Glutamatergic neuron (in vitro differentiated cells): ENCODE measurements at places on chromosomes 7 and 10.

DNA sequence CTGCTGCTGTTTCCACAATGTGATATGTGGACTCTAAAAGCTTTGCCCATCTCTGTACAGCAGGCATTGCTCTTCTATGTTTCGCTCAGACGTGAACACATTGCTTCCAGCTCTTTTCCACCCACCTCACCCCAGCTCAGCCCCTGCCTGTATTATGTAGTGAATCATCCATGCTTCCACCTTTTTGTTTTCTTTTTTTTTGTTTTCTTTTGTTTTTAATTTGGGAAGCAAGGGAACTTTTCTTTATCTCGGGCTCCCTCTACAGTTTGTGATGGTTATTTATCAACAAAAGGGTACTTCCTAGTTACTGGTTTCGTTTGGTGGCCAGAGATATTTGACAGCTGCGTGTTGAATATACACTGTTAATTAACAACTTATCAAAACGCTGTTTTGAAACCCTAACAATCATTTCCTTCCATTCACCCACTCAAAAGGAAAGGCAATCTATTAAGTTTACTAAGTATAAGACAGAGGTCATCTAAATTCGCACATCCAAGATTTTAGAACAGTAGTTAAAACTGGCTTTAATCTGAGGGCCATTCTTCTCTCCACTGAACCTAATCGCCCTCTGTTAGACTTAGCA is 127.9 kb upstream of the STK17A start:
- no peak for DNase-seq

- no peak for DNase-seq
These were observed 533.7 kb upstream of the IGFBP3 start for GRCh38 chr7:46454816-46455215.

DNA sequence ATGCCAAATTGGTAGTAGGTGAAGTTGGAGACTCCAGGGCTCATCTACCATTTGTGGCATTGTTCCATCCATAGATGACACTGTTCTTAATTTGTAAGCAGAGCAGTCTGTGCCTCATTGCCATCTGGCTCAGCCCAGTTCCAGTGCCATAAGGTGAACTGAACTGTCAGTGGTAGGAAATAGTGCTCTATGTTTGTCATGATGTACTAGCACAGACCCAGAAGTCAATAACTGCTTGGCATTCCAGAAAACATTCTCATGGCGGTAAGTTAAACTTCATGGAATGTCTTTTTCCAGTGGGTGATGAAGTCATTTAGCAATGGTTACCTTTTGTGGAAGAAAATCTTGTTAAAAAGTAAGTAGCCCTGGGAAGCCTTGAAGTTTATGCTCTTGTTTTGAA is 302.7 kb downstream of the SUGCT start:
- DNase-seq: no peak

DNA sequence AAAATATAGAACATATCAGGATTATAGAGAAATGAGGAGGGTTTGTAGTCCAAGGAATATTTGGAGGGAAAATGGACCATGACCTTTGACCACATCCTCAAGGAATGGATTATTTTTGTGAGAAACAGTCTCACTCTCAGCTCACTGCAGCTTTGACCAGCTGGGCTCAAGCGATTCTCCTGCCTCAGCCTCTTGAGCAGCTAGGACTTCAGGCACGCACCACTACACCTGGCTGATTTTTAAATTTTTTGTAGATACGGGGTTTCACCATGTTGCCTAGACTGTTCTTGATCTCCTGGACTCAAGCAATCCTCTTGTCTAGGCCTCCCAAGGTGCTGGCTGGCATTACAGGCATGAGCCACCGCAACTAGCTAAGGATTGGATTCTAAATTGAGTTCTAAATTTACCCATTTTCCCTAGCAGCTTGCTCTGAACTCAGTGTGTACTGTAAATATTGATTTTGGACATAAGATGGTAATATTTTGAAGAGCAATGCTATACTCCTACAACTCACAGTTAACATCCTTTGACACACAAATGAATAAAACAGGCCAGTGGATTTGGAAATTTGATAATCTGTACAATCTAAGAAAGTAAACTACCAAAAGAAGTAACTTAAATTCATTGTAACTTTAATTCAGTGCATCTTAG is 73.8 kb downstream of the TET1 start:
- no peak for DNase-seq

DNA sequence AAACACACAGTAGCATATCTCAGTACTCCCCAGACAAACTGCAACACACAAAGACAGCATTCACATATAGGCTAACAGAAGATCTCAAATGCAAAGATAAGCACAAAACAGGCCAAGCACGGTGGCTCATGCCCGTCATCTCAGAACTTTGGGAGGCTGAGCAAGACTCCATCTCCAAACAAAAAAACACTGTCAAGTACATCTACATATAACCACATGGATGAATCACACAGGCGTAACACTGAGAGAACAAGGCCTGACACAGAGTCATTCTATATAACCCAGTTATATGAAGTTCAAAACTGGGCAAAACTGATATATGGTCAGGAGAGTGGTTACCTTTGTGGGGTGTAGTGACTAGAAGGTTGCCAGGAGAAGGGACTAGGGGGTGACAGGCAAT is 506.4 kb downstream of the KCNMA1 start:
- DNase-seq: no peak

GRCh38 chr7:211033-211714 is 18.8 kb downstream of the FAM20C start:
- no peak for DNase-seq

- no peak for DNase-seq
These were observed 37.2 kb downstream of the ANKIB1 start for GRCh38 chr7:92282930-92283329.

DNA sequence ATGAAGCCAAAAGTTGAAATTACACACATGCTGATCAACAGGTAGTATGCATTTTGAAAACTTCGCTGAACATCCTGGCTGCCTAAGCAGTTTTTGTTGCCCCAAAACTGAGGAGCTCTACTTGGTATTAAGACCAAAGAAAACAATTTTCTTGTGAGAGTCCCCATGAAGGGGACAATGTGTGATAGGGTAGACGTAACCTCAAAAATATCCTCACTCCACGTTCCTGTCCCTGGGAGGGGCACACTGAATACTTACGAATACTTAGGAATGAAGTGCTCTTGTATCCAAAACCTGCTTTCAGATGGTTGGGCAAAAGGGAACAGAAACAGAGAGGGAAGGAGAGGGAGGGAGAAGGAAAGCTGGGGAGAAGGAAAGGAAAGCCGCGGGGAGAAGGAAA is 24.7 kb downstream of the CCDC6 start:
- DNase-seq: no peak

- no peak for DNase-seq
These were observed 134.9 kb downstream of the BICC1 start for GRCh38 chr10:58647376-58648112.

- DNase-seq: no peak
These were observed 171.1 kb upstream of the GRB10 start for GRCh38 chr7:50953820-50954219.

DNA sequence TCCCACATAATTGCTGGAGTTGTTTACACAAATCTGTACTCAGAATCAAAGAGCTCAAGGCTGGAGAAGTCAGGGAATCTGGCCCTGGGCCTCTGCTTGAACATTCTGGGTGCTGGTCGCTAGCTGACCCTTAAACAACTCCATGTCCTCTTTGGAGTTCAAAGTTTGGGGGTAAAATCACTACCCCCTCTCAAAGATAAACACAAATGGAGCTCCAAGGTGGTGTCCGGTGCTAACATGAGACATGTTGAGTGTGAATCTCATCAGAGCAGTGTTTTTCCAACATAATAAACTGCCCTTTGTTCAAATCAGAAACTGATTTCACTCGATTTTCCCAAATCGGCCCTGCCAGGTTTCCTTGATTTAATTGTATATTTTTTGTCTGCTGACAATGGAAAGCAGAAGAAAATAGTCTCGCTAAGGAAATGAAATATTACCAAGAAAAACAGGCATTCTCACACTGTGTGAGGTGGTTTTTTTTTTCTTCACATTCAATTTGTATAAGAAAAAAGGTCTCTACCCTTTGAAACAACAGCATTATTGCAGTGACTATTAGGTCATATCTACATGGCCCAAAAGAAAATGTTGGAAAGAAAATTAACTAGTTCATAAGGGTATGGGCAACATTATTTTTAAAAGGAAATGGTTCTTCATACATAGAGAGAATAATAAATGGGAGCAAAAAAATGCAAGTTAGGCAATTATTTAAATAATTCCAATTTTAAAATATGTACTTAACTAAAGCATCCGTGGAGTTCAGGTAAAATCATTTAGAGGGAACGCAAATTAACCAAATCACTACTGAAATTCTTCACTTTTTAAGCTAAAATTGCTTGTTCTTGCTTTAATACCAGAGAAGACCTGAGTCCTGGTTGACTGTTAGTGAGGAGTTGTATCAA is 56.1 kb upstream of the CAPZA2 start:
- no peak for DNase-seq

DNA sequence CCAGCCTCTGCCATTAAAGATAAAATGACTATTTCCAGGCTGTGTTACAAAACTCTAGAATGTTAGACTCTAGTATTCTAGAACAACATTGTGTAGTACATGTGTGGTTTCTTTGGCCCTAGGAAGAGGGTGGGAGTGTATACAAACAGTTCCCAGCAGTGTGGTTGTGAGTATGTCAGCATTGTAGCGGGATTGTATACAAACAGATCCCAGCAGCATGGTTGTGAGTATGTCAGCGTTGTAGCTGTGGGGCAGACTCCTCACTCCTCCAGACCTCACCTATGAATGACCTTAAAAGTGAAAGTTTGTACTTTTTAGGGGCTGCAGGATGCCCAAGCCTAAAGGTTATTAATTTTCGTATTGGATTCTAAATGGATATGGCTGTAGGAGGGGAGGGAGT is 6.9 kb upstream of the ACSL5 start:
- no peak for DNase-seq

DNA sequence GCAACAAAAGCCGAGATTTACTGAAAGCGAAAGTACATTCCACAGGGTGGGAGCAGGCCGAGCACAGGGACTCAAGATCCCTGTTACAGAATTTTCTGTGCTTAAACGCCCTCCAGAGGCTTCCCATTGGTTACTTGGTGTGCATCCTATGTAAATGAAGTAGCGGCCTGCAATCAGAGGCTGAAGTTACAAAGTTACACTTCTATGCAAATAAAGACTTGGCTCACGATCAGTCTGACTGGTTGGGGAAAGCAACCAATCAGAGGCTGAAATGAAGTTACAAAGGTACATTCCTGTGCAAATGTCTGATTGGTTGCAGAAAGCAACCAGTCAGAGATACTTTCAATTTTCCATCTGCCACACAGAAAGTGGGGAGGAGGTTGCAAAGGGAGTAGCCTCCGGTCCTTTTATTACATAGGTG is 4.1 kb downstream of the ACBD7 start:
- no peak for DNase-seq

DNA sequence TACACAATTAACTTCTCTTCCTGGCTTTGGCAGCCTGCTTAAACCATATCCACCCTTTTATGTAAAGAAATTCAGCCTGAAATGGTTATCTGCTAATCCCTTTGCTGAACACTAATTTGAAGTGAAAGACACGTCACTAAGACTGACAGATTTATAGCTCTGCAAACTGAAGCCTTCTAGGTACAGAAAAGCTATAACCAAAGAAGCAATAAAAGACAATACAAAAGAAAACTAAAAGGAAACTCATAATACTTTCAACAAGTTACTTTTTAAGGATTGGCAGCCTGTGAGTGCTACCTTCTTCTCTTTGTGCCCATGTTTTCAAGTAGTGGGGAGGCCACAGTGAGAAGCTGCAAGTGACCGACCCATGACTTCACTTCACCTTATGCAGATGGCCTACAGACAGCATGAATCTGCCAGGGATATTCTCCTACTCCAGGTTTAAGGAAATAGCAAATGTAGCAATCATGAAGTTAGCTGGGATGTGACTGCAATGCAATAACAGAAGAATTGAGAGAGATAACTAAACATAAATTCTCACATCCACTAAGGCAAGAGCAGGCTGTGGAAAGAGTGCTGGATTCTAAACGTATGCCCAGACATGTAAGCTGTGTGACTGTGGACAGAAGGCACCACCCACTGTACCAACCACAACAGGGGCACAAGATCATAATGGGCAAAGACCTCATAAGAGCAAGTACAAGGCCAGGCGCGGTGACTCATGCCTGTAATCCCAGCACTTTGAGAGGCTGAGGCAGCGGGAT is 10.7 kb upstream of the SPOCK2 start:
- DNase-seq: no peak
